ENCODE measurements at places on chromosomes 3 and 15. TPM values are rescaled to one million over a fixed set of nuclear protein-coding genes. Genes with fewer than 3 reads are reported as not detected.

- no peak for DNase-seq
These were observed 104.4 kb upstream of the ZBTB20 start for GRCh38 chr3:115251509-115251908.

Gene CDC25A
- not detected for total RNA-seq

- no peak for DNase-seq
These were observed 215.5 kb upstream of the KCNMB2 start for GRCh38 chr3:178320456-178321351.

GRCh38 chr3:49703956-49704355, 14.6 kb downstream of the RNF123 start:
- no peak for DNase-seq

Gene AADAC
- not detected for total RNA-seq

GRCh38 chr3:87563712-87564111, 287.3 kb upstream of the POU1F1 start:
- no peak for DNase-seq

DNA sequence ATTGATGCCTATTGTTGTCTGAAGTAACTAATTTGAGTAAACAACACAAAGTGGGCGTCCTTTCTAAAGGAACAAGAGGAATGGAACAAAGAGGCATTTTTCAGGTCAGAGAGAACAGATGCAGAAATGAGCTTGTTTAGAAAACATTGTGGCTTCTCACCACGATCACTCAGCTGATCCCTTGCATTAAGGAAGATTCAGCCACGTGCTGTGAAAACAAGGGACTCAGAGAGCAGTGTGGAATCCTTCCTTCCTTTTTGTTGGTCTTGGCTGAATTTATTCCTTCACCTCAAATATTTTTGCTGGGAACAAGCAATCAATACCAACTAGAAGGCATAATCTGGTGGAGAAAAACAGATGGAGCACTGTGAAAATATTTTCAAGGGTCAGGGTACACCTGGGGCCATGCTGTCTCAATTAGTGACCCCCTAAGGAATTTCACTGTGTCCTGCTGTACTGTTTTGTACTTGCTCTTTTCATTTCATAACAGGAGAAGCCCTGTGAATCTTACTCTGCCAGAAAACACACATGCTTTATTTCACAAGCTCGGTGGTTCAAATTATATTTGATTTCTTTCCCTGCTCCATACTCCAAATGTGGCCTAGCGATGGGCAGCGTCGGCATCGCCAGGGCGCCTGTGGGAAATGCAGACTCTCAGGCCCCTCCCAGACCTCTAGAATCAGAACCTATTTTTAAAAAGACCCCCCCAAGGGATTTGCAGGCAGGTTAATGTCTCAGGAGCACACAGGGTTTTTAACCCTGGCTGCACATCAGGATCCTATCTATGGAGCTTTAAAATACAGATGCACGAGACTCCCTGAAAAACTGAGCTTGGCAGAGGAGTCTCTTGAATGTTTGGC, 11.6 kb upstream of the SLC6A20 start:
- no peak for DNase-seq

Gene GATM
- total RNA-seq, result 1.1 TPM

- no peak for DNase-seq
These were observed 60.7 kb upstream of the ALDH1A3 start for GRCh38 chr15:100818927-100819326.

- DNase-seq, result no peak
These were observed 246.3 kb upstream of the UMPS start for GRCh38 chr3:124483915-124484470.

DNA sequence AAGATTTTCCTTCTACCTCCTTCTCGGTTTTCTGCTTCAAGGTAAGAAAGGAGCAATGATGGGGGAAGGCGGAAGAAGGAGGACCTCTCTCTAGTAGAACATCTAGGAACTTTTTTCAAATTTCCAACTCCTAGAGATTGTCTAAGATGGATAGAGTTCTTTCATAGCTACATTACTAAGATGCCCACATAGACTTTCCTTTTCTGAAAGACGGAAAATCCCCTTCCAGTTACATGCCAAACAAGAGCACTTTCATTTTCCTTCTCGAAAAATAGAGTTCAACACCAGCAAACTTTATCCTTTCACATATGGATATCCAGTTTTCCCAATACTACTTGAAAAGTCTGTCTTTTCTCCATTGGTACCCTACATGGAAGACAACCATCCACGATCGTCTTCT, 692 bp downstream of the HTR3E start:
- DNase-seq, result no peak

Gene MORC1
- total RNA-seq, result not detected

Gene CPA3
- total RNA-seq, result not detected

DNA sequence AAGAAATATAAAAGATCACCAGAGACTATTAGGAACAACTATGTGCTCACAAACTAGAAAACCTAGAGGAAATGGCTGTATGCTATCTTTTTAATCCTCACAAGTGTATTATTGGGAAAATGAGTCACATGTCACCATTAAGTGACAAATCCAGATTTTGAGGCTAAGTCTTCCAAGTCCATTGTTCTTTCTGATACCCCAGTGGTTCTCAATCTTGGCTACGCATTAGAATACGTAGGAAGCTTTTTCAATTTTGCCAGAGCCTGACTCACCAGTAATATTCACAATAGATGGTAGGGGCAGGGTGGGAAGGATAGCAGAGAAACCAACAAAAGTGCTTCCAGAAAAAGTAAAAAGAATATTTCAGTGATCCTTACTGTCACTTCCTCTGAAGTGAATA, 117.0 kb downstream of the FILIP1L start:
- no peak for DNase-seq

- no peak for DNase-seq
These were observed 175.2 kb downstream of the TP63 start for GRCh38 chr3:189806171-189806951.

Gene MAGEL2
- not detected for total RNA-seq

DNA sequence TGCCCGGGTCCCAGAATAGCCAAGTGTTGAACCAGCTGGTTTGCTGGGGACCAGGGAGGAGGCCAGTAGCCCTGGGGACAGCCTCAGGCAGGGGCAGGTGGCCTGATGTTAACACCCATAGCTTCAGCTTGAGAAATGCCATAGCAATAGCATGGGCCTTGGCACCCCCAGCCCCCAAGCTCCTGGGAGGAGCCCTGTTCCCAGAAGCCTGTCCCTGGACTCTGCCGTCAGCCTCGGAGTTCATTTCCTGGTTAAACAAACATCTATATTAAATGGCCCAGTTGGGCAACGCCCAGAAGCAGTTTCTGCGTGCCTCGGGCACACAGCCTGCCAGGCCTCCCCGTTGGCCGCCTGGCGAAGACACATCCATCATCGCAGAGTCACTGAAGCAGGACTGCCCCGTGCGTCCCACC, 58.2 kb downstream of the FGD5 start:
- DNase-seq, result no peak

Gene DLEC1
- 13.2 TPM for total RNA-seq

GRCh38 chr3:55489798-55490132, 2.7 kb upstream of the WNT5A start:
- no peak for DNase-seq
